Epithelial cell of prostate (primary cell): ENCODE measurements at places on chromosomes 3 and 15.

GRCh38 chr3:101036213-101036618 lies 43.0 kb upstream of the ABI3BP start:
- DNase-seq, result peak; percentile 76

- no peak for DNase-seq
Observed at GRCh38 chr15:99059010-99059981, 45.6 kb upstream of the SYNM start.

DNA sequence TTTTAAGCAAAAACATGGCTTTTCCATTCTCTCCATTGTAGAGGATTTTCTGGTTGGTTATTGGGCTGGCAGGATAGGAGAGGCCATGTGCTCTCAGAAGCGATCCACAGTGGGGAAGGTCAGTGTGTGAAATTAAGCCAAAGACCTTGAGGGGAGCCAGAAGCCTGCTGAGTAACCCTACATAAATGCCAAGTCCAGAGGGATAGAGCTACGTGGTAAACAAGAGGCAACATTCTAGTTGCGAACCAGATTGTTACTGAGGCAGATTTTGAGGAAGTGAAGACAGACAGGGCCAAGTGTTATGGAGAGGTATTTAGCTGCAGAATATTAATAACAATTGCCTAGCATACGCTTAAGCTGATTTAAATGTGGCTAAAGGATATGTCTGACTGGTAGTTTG lies 592.8 kb upstream of the GBE1 start:
- DNase-seq, result no peak

DNA sequence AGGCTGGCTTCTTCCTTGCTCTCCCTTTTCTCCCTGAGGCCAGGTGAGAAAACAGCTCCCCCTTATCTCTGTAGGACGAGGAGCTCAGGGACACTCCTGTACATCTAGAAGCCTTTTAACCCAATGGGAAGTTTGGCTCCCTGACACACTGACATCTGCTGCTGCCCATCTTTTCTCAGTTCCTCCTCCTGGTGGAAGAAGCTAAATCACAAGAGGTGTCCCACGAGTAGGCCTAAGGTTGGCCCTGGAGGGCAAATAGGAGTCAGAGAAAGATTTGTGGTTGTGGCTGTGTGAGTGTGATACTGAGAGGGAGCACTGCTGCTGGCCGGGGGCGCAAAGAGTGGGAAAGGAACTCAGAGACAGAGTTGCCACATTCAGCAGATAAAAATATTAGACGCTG lies 49.5 kb downstream of the ARHGAP31 start:
- no peak for DNase-seq

DNA sequence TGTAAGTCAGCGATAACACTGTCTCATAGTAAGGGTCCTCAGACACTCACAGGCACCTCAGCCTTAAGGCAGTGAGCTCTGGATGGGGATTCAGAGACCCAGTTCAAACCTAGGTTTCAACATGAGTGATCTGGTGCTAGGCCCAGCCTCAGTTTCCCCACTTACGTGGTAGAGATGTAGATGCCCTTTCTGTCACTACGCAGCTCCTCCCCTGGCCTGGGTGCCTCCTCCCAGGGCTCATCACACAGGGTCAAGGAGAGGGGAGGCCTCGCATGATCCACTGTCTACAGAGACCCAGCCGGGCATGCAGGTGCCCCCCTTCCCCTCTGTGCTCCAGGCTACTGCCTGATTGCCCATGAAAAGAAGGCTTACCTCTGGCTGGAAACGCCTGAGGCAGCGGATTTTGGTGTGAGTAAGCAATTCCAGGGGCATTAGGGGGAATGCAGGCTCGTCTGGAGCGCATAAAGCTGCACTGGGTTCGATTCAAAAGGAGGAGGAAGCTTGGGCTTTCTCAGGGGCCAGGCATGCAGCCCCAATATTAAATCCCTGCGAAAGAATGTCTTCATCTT lies 69.8 kb upstream of the ANKRD34C start:
- no peak for DNase-seq

- DNase-seq, result no peak
Observed at GRCh38 chr3:38960953-38961622, 90.7 kb downstream of the SCN11A start.

DNA sequence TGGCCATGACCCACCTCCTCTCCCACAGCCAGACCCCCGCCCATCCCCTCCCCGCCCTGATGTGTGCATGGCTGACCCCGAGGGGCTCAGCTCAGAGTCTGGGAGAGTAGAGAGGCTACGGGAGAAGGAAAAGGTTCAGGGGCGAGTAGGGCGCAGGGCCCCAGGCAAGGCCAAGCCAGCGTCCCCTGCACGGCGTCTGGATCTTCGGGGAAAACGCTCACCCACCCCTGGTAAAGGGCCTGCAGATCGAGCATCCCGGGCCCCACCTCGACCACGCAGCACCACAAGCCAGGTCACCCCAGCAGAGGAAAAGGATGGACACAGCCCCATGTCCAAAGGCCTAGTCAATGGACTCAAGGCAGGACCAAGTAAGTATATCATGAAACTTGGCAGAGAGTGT lies 11.7 kb downstream of the MAP1A start:
- no peak for DNase-seq

GRCh38 chr15:25812073-25812472 lies 51.1 kb downstream of the ATP10A start:
- DNase-seq, result no peak

DNA sequence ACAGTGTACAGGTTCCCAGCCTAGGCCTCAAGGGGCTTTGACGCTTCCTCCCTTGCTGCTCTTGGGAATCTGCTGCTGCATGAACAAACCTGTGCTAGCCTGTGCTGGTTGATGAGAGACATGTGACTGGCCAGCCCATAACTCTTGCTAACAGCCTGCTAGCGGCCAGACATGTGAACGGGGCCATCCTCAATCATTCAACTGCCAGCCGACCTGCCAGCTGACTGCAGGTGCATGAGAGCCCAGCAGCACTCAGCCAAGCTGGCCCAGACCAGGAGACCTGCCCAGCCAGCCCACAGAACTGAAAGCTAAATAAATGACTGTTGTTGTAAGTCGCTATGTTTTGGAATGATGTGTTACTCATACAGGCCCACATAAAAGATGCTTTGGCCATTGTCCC lies 82.4 kb upstream of the DLG1 start:
- peak; percentile 67 for DNase-seq

- DNase-seq, result no peak
Observed at GRCh38 chr3:107117922-107118536, 259.2 kb upstream of the CCDC54 start.

GRCh38 chr3:197482001-197482400 lies 73.8 kb downstream of the BDH1 start:
- no peak for DNase-seq

GRCh38 chr3:78665776-78666469 lies 1101.9 kb downstream of the ROBO1 start:
- no peak for DNase-seq

DNA sequence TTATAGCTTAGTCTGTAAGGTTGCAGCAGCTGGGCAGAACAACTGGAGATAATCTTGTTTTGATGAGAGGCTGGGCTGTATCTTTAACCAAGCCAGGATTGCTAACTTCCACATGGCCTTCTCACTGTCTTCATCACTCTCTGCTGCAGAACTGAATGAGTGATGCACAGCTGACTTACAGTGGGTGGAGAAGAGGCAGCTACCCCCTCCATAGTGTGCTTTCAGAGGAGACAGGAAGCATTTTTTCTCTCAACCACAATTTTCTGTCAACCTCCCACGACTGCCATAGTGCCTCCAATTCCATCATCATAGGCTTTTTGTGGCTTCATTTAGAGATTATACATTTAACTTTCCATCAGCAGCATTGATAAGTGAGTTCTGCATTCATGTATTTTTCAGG lies 168.2 kb downstream of the CLSTN2 start:
- DNase-seq, result no peak

- DNase-seq, result no peak
Observed at GRCh38 chr15:66565141-66565641, 607 bp downstream of the LCTL start.
